ENCODE measurements at places on chromosomes 7 and 10.

- DNase-seq, result no peak
Measured at GRCh38 chr10:75070961-75071428, 40.5 kb upstream of the SAMD8 start.

DNA sequence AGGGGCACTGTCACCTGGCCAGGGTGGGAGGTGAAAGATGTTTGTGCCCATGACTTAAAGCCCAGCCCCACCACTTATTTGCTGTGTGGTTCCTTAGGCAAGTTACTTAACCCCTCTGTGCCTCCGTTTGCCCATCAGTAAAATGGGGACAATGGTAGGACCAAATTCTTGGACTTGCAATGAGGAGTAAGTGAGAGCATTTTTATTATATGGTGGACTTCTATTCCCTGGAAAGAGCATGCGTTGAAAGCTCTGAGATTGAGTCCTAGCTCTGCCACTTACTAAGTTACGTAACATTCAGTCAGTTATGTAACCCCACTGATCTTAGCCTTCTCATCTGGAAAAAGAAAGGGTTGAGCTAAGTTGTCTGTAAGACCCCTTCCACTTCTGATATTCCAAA is 18.8 kb downstream of the VSIR start:
- DNase-seq, result no peak

DNA sequence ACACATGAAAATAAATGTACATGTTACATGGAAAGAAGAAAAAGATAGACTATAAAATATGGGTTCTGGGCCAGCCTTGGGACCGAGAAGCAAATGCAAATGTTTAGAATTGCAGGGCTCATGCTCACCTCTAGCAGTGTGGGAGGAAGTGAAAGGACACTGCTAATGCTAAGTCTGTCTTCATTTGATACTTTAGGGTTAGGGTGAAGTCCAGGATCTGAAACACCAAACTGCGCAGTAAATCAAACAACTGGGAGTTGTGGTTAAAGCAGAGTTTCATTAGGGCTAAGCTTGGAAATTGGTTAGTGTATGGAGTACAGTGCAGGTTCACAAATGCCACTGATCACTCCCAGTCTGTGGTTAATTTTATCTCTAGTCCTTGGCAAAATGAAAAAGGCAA is 73.2 kb upstream of the PDK4 start:
- no peak for DNase-seq

- DNase-seq, result no peak
Measured at GRCh38 chr10:108319434-108320222, 1155.1 kb upstream of the SORCS1 start.

- DNase-seq, result no peak
Measured at GRCh38 chr10:49645417-49645816, 31.6 kb downstream of the CHAT start.

DNA sequence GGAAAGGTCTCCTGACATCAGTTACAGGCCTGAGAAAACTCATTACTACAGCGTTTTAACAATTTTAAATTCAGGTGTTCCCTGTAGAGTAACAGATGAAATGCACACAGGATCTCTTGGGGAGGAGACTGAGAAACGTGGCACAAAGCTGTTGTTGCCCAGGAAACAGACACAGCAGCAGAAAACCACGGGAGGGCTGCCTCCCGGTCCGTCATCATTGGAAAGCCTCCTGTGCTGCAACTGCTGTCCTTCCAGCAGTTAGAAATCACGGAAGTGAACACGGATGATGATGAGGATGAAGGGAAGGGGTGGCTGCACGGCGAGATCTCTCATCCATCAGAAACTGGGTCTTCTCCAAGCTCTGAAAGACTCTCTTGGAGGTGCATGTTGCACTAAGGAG is 94.6 kb upstream of the RNF32 start:
- no peak for DNase-seq

DNA sequence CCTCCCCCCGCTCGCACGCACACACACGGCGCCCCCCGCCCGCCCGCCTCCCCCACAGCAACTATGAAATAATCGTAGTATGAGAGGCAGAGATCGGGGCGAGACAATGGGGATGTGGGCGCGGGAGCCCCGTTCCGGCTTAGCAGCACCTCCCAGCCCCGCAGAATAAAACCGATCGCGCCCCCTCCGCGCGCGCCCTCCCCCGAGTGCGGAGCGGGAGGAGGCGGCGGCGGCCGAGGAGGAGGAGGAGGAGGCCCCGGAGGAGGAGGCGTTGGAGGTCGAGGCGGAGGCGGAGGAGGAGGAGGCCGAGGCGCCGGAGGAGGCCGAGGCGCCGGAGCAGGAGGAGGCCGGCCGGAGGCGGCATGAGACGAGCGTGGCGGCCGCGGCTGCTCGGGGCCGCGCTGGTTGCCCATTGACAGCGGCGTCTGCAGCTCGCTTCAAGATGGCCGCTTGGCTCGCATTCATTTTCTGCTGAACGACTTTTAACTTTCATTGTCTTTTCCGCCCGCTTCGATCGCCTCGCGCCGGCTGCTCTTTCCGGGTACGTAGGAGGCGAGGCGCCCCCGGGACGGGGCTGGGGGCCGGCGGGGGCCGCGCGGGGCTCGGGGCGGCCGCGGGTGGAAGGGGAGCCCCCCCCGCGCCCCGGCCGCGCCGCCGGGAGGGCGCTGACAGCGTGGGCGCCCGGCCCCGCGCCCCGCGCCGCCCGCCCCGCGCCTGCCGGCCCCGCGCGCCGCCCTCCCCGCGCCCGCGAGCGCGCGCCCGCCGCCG is 441 bp downstream of the BMI1 start:
- DNase-seq, result peak; percentile 80

GRCh38 chr10:21171936-21172541 is 274.9 kb upstream of the NEBL start:
- no peak for DNase-seq

- DNase-seq, result no peak
Measured at GRCh38 chr10:132541129-132541528, 3.5 kb downstream of the INPP5A start.

DNA sequence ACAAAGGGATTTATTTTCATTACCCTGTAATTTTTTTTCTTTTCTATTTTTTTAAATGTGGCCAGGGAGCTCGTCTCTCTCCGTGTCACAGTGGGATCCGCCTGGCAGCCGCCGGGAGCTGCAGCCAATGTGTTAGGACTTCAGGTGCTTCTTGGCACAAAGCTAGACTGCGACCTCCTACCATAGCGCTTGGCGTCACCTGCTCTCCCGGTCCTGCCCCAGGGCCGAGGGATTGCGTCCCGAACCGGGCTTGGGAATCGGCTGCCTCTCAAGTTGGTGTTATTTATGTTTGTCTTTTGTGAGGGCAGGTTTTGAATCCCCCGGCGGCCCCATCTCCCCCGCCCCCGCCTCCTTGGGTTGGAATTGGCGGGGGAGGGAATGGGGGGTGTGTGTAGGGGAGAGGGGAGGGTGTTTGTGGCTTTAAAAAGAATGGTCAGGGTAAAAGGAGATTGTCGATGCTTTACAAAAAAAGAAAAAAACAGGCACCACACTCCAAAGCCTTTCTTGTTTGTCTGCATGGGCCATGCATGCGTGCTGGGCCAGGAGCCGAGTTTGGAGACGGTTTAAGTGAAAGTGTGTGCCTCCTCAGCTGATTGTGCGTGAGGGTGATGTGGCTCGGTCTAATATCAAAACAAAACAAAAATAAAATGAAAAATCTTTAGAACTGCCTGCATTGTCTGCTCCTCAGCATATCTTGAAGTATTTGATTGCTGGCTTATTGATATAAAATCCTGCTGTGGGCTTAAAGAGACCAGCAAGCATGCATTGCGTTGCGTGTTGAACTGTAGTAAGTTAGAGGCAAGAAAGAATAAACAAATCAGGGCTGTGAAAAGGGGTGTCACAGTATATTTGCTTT is 1.2 kb downstream of the PPP1R9A start:
- DNase-seq, result no peak

GRCh38 chr7:81462672-81463071 is 307.2 kb downstream of the HGF start:
- DNase-seq, result no peak

DNA sequence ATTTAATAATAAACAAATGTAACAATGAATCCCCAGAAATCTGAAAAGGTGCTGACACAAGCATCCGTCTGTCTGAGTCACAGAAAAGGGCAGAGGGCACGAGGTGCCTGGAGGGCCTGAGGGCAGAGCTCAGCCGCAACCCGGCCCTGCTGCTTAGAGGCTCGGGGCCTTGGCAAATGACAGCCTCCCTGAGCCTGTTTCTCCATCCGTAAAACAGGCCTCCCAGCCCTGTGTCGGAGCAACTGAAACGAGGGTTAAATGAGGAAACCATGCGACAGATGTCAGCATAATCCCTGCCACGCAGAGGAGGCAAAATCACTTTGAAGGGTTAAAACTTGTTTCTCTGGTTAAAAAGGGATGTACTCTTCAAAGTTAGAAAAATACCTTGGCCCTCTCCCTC is 24.9 kb downstream of the NUDT1 start:
- DNase-seq, result no peak

GRCh38 chr10:59536167-59537014 is 173.3 kb downstream of the SLC16A9 start:
- no peak for DNase-seq

- no peak for DNase-seq
Measured at GRCh38 chr10:36489611-36490228, 635.7 kb upstream of the ANKRD30A start.

DNA sequence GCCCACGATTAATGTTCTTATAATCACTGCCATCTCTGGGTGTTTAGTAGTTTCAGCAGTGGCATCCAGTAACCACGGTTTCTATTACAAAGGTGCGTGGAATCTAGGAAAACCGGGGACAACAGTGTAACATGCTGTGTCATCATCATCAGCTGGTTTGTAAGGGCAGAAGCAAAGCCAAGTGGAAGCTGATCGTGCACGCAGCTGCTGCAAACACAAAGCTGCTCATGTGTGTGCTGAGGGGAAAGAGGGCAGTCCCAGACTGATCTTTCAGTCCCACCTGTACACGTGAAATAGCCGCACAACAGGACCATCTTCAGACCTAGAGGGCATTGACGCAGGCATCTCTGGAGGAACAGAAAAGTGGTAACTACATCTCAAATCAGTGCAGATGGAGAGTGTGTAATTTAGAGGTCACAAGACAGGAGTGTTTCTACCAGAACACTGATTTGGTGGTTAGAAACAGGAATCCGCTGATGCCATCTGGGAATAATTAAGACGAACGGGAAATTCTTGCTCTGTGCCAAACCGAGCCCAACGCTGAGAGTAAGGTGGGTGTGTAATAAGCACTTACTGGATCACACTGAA is 13.4 kb downstream of the ANKRD16 start:
- DNase-seq, result no peak

DNA sequence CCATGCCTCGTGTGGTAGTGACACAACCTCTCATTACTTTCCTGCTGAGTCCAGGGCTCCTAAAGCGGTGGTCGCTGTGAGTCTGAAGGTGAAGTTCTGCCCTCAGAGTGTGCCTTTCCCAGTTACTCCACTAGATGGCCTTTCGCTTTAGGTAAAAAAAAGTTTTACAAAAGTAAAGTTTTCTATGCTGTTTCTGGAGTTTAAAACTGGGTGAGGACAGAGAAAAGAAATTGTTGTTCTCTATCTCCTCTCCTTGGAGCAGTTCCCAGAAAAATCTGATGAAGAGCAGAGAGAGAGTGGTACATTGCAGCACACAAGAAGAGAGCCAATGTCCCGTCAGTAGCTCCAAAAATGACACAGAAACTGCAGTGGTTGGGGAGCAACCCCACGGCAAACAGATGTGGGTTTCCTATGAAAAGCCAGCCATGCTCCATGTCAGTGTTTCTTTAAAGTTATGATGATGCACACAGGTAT is 257.1 kb downstream of the GLI3 start:
- DNase-seq, result no peak

DNA sequence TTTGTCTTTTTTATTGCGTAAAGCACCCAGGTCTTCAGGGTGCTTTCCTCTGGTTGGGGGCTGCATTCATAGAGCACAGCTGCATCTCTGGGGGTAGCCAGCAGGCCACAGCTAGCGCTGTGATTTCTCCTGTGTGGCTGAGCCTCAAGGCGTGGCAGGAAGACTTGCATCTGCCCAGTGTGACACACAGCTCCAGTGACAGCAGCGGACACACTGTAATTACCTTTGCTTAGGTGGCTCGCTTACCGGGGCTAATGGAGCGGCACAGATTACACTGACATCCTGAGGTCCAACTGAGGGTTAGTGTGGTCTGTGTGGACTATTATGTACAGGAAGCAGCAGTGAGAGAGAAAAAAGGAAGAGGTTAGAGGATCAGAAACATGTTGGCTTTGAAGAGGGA is 27.1 kb downstream of the ABCB4 start:
- no peak for DNase-seq

GRCh38 chr10:97000487-97001182 is 168.5 kb downstream of the LCOR start:
- no peak for DNase-seq

- no peak for DNase-seq
Measured at GRCh38 chr10:59561477-59562121, 148.1 kb downstream of the SLC16A9 start.

DNA sequence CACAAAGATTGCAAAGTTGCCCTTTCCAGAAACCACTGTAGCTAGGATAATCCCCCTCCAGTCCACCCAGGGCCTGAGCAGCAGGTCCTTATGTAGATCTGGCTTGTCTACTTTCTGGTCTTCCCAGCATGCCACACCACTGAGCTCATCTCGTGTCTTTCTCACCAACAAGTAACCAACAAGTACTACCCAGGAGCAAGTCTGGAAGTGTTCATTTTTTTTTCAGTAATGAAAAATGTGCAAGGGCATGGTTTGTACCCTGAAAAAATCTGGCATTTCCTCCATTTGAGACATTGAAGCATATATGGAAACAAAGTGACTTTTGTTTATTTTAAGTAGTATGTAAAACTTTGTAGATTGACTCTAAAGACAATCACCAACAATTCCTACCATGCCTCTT is 120.8 kb downstream of the INHBA start:
- DNase-seq, result no peak

- no peak for DNase-seq
Measured at GRCh38 chr7:137619181-137619580, 227.6 kb downstream of the DGKI start.

DNA sequence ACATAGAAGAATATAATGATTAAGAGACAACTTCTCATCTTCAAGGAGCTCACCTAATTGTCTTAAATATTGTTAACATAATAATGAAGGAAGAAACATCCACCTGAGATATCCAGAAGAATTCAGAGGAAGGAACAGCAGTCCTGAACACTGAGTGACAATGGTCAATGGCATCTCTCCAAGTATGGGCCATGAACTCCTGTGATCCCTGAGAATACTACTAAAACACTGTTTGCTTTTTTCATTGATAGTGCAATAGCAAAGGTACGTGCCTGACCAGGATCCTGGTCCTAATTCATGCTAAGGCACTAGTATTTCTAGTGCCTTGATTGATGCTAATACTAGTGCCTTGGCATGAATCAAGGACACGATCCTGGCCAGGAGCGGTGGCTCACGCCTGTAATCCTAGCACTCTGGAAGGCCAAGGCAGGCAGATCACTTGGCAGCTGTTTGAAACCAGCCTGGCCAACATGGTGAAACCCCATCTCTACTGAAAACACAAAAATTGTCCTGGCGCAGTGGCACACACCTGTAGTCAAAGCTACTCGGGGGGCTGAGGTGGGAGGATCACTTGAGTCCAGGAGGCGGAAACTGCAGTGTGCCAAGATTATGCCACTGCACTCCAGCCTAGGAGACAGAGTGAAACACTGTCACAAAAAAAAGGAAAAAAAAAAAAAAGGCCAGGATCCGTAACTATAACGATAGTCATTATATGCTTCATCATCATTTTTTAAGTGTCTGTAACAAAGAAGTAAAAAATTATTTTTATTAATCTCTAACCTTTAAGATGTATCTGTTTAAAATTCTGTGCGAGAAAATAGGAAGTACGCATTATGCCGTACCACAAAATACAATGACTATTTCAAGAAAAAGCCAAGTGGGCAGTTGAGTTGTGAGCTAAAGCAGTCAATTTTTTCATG is 49.1 kb downstream of the SRPK2 start:
- no peak for DNase-seq
